ENCODE measurements at places on chromosomes 2 and 18.

DNA sequence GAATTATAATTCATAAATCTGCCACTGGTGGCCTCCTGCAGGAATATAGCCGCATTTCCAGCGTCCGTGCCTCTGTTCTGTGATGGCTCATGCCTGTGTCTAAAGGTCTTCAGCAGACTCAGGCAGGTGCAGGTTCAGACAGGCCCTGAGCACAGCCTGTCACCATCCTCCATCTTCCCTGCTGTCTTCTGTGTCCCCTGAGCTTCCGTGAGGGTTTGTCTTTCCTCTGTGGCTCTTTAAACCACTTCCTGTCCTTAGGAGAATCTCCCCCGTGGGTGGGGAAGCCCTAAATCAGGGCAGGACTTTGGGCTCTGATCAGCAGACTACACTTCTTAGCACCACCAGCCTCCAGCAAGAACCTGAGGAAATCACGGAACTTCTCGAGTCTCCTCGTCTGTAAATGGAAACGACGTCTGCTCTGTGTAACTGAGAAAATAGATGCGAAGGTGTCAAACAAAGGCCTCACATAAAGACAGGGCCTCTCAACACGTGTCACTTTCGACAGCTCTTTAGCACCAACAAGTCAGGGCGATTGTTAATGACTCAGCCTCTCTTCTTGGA, 24.1 kb upstream of the NFATC1 start:
- DNase-seq: no peak

GRCh38 chr18:57141208-57142129, 5.4 kb upstream of the BOD1L2 start:
- DNase-seq: no peak

DNA sequence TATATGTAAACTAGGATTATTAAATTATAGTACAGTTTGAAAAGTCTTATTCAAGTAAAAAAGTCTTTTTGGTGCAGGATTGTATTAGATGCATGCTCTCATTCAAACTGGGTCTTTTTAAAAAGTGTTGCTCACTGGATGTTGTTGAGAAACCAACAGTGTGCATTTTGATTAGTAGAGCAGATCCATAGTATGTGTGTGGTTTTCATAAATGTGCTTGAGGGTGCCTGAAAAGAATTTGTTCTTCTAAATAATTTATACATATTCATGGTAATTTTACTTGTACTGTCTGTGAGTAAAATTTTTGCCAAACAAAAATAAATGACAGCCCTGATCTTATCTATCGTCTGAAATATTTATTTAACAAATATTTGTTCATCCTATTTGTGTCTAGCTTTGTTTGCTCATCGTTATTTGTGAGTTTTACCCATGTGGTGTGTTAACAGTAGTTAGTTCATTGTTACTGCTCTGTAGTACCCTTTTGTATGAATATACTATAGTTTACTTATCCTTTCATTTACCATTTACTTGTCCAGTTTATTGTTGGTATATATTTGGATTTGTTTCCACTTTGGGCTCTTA, 50.4 kb downstream of the PTPN4 start:
- no peak for DNase-seq

GRCh38 chr18:21991886-21992285, 177.5 kb upstream of the GATA6 start:
- no peak for DNase-seq

GRCh38 chr2:222904557-222905258, 43.9 kb downstream of the ACSL3 start:
- DNase-seq: no peak

- no peak for DNase-seq
Observed at GRCh38 chr2:134778372-134778771, 59.6 kb upstream of the TMEM163 start.

DNA sequence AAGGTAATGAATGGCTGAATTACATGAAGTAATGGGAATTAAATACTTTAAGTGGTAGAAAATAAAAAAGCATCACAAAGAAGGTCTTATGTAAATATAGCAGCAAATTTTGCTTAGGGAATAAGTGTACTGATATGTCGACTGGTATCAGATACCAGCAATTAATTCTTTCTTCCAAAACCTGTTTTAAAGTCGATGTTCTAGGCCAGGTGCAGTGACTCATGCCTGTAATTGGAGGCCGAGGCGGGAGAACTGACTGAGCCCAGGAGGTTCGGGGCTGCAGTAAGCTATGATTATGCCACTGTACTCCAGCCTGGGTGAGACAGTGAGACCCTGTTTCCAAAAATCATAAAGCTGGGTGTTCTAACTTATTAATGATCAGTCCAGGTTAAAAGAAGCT, 30.3 kb downstream of the SP3 start:
- no peak for DNase-seq

DNA sequence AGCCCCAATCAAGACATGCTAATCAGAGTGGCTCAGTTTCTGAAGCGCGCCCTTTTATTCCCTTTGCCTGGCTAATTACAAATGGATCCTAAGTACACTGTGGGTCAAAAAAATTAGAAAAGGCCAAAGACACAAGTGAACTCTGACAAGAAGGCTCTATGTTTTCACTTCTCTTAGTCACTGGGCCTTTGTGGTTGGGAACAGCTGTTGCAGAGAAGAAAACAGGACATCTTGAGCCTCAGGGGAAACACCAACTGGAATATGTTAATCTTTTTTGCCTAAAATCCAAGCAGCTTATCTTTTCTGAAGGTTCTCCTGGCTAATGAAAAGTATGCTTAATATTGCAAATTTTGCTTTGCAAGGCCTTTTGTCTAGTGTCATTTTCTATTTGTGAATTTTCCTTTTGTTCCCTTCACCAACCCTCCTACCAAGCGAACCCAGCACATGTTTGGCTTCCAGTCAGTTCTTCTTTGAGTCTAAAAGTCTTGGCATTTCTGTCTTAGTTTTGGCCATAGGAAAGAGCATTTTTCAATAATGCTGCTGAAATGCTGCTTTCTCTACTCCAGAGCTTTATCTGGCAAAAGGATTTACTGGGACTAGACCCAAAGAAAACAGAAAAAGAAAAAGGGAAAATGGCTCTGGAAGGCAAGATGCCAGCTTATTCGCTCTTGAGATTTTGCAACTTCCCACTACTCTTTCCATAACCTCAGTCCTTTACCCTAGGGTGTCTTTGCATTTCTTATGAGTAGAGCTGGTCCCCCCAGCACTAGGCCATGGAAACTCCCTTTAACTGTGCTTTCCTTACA, 440.2 kb upstream of the ST6GAL2 start:
- no peak for DNase-seq

- no peak for DNase-seq
Observed at GRCh38 chr2:21891191-21891590, 767.4 kb downstream of the TDRD15 start.

DNA sequence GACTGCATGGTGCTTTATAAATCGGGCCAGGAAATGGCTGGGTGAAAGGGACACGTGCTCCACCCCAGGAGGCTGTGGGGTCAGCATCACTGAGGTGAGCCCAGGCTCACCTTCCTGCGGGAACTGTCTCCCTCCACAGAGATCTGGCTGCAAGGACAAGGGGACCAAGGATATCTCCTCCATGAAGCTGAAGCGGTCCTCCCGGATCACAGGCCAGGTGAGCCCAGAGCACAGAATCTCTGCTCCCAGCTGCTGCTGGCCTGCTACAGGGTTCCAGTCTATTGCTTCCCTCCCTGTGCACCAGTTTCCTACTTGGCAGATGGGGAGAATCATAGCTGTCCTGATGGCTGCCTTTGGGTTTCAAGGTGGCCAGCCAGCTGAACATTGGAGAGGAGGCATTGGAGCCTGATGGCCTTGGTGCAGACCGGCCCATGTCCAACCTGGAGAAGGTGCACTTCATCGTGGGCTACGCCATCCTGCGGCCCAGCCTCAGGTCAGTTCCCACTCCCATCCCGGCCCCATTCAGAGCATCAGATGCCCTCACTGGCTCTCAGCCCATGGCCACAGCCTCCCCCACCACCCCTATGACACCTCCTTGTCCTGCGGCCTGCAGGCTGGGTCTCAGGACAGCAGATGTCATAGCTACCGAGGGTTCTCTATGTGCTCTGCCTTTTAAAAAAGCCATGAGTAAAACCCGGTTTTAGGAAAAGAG, 33.7 kb upstream of the GPR17 start:
- DNase-seq: no peak

DNA sequence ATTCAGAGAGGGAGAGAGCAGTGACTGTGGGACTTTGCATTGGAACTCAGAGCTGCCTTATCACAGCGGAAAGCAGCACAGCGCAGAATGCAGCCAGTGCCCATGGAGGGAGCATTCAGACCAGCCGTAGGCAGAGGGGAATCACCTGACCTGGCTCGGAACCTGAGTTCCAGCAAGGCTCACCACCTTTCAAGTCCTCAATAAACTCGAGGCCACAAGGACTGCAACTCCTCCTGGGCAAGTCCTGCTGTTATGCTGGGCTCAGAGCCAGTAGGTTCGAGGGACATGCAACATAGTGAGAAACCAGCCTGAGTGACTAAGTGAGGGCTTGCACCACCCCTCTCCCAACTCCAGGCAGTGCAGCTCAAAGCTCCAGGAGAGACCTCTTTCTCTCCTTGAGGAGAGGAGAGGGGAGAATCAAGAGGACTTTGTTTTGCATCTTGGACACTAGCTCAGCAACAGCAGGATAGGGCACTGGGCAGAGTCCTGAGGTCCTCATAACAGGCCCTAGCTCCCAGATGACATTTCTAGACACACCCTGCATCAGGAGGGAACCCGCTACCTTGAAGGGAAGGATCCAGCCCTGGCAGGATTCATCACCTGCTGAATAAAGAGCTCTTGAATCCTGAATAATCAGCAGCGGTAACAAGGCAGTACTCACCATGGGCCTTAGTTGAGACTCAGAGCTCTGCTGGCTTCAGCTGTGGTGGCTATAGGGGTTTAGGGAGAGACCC, 136.8 kb upstream of the OTOS start:
- DNase-seq: no peak

- DNase-seq: no peak
Observed at GRCh38 chr2:180001726-180002125, 5.4 kb downstream of the CWC22 start.
